Mesendoderm (in vitro differentiated cells): ENCODE measurements at places on chromosomes 6 and 20.

DNA sequence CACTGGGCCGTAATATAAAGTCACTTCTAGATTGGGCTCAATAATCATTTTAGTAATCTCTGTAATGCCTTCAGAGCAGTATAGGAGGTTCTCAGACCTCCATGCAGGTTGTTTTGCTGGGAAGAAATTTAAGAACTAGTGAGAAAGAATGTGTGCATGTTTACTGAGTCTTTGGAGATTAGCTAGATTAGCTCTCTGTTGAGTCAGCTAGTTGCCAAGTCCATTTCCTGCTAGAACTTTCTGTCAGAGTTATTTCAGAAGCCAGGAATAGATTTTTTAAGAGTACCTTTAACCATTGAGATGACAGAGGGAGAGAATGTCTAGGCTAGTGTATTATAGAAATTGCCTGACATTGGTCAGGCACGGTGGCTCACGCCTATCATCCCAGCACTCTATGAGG lies 33.3 kb downstream of the ORC3 start:
- no peaks in the 10 kb centered on the region for H3K27me3 ChIP-seq
- no peak for DNase-seq
- H3K27ac ChIP-seq = no peak overlapping the region
- H3K4me1 ChIP-seq = no peaks in the 10 kb centered on the region
- H3K36me3 ChIP-seq = peaks cover 1% of the 10 kb centered on the region

GRCh38 chr20:61575151-61575937 lies 323.3 kb downstream of the CDH4 start:
- DNase-seq = peak; percentile 19
- no peak overlapping the region for H3K27ac ChIP-seq
- no peak overlapping the region for H3K4me3 ChIP-seq
- no peaks in the 10 kb centered on the region for H3K4me1 ChIP-seq
- H3K36me3 ChIP-seq = no peaks in the 10 kb centered on the region
- no peaks in the 10 kb centered on the region for H3K27me3 ChIP-seq

- no peaks in the 10 kb centered on the region for H3K4me1 ChIP-seq
- no peak for DNase-seq
- H3K4me3 ChIP-seq = no peak overlapping the region
- H3K27me3 ChIP-seq = no peaks in the 10 kb centered on the region
- H3K36me3 ChIP-seq = peaks cover 5% of the 10 kb centered on the region
Observed at GRCh38 chr6:118913161-118913560, 19.2 kb downstream of the ASF1A start.

DNA sequence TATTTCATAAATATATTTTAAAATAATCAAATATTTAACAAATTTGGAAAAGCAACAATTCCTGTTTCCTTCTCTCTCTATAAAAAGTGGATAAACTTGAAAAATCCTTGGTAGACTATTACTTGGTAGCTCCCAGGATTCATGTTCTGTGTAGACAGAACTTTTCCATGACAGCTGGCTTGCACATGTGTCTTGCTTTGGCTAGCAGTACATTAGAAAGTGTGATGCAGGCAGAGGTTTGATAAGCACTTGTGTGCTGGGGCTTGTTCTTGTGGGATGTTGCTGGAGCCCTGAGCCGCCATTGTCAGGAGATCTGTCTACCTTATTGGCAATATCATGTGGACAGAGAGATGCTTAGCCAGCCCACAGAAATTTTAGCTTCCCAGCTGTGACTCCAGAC lies 327.2 kb downstream of the CDKAL1 start:
- H3K27ac ChIP-seq = no peak overlapping the region
- DNase-seq = no peak
- H3K4me1 ChIP-seq = no peaks in the 10 kb centered on the region
- H3K4me3 ChIP-seq = no peak overlapping the region
- H3K36me3 ChIP-seq = no peaks in the 10 kb centered on the region

GRCh38 chr6:125784365-125784764 lies 6.4 kb upstream of the NCOA7 start:
- no peaks in the 10 kb centered on the region for H3K36me3 ChIP-seq
- H3K27me3 ChIP-seq = no peaks in the 10 kb centered on the region
- H3K4me3 ChIP-seq = no peak overlapping the region
- no peaks in the 10 kb centered on the region for H3K4me1 ChIP-seq
- no peak overlapping the region for H3K27ac ChIP-seq

- no peak overlapping the region for H3K27ac ChIP-seq
- H3K4me3 ChIP-seq = no peak overlapping the region
- H3K27me3 ChIP-seq = no peaks in the 10 kb centered on the region
- no peaks in the 10 kb centered on the region for H3K36me3 ChIP-seq
- DNase-seq = peak; percentile 88
Observed at GRCh38 chr6:90397929-90398674, 101.5 kb upstream of the BACH2 start.

DNA sequence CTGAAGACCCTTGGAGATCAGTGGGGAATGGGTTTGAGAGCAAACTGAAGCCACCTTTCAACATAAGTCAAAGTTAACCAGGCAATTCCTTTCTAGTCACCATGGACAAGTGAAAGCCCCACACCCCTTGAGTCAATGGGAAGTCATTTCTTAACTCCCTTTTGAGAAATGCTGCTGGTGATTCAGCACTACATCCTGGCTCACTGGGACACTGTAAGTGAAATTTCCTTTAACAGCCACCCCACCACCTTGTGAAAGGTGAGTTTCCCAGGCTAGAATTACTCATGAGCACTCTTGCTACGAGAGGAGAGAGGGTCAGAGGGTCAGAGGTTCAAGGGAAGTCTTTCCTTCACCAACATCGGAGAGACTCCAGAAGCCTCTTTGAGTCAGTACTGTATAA lies 93.3 kb upstream of the MARCKS start:
- no peak overlapping the region for H3K4me3 ChIP-seq
- no peaks in the 10 kb centered on the region for H3K36me3 ChIP-seq
- no peak overlapping the region for H3K27ac ChIP-seq
- DNase-seq = peak; percentile 50
- H3K4me1 ChIP-seq = no peaks in the 10 kb centered on the region

DNA sequence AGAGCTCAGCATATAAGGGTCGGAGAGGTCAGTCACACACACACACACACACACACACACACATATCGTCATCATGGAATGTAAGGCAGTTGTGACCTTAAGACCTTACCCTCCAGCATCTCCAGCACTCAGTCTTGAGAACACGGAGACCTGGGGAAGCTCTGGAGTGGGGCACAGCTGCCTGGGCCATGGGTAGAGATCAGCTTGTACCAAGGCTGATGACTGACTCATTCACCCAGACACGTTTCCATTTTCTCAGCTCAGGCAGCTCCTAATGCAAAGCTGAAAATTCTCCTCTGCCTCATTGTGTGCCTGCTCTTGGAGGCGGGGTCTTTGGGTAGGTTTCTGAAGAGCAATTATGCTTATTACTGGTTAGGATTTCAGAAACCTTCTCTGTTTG lies 38.3 kb upstream of the PDYN start:
- H3K4me1 ChIP-seq = no peaks in the 10 kb centered on the region
- peak; percentile 31 for DNase-seq
- no peak overlapping the region for H3K27ac ChIP-seq

- H3K27ac ChIP-seq = no peak overlapping the region
- no peak for DNase-seq
- H3K4me3 ChIP-seq = no peak overlapping the region
- H3K4me1 ChIP-seq = peaks cover 5% of the 10 kb centered on the region
Observed at GRCh38 chr20:59043698-59044097, 1.1 kb upstream of the PRELID3B start.

DNA sequence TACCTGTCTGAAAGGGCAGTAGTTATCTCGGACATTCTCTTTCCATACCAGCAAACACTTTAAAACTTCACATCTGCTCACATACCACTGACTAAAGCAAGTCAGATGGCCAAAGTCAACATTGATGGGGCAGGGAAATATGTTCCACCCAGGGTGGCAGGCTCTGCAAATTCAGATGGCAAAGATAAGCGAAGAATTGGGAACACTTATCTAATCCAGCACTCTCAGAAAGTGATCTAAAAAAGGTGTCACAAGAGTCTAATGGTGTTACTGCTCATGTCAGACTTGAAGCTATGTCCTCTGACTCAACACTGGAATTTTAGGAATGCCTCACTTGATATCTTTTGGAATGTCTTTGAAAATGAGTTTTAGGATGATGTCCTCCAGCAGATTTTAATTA lies 1086.2 kb downstream of the KIF16B start:
- peak overlapping the region; percentile 22 for H3K27ac ChIP-seq
- peak; percentile 95 for DNase-seq
- peaks cover 11% of the 10 kb centered on the region for H3K4me1 ChIP-seq
- no peaks in the 10 kb centered on the region for H3K27me3 ChIP-seq
- H3K36me3 ChIP-seq = no peaks in the 10 kb centered on the region

- H3K27ac ChIP-seq = no peak overlapping the region
- DNase-seq = no peak
- no peak overlapping the region for H3K4me3 ChIP-seq
- no peaks in the 10 kb centered on the region for H3K27me3 ChIP-seq
Observed at GRCh38 chr6:14827354-14827753, 418.5 kb upstream of the JARID2 start.
